ENCODE measurements at places on chromosomes 7 and 10.

DNA sequence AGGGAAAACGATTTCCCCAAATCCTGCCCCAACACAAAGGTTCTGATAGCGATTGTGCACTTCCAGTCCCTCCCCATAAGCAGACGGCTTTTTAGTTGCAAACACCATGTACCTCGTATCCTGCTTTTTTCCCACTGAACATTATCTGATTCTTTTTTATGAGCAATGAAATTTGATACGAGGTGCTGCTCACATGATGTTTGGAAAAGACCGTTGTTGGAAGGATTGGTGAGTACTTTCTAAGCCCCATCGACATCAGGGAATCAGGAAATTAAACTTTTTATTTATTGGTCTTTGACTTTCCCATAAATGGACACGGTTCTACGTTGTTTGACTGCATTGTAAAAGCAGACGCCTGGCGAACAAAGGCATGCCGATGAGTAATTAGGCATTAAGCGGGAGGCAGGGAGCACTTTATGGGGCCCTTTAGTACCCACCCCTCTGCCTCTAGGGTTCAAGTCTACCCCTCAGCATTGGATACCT is 49.4 kb downstream of the TEX36 start:
- DNase-seq: no peak

DNA sequence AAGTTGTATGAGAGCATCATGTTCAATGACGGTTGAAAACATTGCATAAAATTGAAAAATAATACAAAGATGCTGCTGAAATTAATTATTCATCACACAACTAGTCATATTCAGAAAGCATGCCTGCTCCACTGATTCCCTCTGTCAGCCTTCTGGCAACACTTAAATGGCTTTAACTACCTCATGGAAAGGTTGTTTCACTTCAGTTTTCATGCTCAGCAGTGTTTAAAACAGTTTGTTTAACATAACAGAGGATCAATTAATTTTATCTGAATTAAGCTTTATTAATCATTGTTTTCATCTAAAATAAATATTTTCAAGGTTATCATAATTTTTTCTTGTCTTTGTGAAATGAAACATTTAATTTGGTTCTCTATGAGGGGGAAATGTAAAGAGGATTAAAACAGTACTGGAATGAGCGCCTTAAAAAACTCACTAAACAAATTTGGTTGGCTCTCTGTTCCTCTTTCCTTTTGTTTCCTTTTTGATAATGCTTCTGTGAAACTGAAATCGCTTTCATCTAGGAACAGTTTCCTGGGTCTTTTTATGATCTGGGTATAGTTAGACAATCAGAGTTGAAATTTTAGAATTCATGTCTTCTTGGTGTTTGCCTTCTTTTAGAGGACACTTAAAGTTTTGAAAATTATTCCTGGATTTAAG is 427.4 kb downstream of the SH2D4B start:
- DNase-seq: no peak

GRCh38 chr7:72249106-72249505 is 163.0 kb downstream of the CALN1 start:
- no peak for DNase-seq

DNA sequence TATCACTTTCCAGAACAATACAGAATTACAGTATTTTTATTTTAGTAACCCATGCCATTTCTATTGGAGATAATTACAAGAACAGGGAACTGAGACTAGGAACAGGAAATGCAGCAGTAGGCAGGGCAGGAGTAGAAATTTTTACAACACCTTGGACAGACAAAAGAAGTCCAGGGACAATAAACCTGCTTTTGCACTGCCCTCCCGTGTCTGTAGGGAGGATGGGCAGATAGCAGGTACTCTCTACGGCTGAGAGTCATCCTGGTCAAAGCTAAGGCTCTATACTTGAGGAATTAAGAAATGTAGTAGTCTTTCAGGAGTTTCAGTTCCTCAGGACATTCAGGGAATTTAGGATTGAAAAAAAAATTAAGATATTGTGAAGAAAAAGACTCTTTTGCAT is 63.4 kb downstream of the VAX1 start:
- no peak for DNase-seq

DNA sequence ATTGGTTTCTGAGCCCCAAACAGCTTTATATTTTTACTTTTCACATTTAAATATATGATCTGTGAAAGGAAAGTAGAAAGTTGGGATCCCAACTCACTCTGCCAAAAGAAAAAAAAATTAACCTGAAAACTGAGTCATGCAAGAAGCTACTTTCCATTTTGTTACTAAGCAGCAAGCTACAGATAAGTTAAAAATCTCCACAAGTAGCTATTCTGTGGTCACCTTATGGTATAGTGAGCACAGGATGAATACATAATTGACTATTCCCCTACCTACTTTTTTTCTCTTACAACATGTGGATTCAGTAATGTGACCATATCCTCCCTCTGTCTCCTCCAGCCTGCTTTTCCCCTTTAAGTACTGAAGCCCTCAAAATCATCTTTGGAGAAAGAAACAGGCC is 30.3 kb upstream of the CREB3L2 start:
- no peak for DNase-seq

GRCh38 chr10:33791272-33791660 is 456.8 kb upstream of the NRP1 start:
- DNase-seq: no peak

DNA sequence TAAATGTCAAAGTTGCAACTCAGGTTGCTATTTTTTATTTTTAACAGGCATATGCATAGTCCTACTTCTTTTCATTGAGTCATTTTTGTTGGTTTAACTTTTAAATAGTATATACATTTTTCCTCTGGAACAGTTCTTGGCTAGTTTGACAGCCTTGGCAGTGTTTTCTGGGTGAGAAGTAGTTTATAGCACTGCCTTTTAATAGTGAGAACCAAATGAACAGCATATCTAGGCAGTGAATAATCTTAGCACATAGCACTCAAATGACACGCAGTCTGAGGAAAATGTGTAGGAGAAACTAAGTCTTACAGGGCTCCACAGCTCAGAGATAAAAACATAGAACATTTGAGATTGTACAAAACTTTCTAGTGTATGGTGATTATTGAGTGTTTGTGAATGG is 265.5 kb upstream of the POT1 start:
- no peak for DNase-seq

GRCh38 chr7:55657654-55658053 is 85.4 kb upstream of the VOPP1 start:
- DNase-seq: no peak

GRCh38 chr10:102150970-102151773 is 1.0 kb upstream of the NOLC1 start:
- DNase-seq: no peak

- DNase-seq: no peak
Measured at GRCh38 chr7:2525658-2526630, 6.4 kb downstream of the LFNG start.

DNA sequence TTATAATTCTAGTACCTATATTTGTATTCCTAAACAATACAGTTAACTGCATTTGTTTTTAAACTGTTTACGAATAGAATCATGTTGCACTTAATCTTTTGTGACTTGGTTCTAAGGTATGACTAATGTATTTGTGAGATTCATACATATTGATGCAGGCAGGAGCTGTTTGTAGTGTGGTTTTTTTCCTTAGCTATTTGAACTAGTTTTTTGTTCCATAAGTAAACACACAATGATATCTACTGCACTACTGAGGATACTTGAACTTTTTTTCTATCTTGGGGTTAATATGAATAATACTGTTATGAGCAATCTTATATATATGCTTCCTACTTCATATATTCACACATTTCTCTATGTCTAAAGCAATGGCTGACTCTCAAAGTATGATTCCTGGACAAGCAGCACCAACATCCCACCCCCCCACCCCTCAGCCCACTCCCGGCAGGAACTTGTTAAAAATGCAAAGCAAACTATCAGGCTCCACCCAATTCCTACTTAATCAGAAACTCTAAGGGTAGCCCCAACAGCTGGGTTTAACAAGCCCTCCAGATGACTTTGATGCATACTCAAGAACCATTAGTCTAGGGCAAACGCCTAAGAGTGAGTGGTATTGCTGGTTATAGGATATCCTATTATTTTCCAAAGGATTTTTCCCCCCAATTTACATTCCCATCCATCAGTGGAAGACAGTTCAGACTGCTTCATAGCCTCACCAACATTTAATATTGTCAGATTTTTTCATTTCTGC is 25.8 kb downstream of the BRAF start:
- no peak for DNase-seq

DNA sequence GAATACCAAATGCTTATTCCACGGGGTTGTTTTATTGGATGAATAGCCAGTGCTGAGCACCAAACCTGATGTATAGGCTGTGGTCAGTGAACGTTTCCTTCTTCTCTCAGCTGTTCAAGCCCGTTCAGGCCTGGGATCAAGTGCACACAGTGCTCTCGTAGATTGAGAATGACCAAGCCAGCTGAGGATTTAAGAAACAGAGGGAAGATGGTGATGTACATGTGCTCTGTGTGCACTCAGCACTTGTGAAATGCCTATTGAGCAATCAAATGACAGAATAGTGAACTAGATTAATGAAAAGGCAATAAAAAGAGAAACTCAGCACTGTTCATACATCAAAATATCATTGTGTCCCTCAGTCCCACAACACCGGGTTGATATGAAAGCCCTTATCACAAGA is 302.5 kb downstream of the BMPER start:
- no peak for DNase-seq

DNA sequence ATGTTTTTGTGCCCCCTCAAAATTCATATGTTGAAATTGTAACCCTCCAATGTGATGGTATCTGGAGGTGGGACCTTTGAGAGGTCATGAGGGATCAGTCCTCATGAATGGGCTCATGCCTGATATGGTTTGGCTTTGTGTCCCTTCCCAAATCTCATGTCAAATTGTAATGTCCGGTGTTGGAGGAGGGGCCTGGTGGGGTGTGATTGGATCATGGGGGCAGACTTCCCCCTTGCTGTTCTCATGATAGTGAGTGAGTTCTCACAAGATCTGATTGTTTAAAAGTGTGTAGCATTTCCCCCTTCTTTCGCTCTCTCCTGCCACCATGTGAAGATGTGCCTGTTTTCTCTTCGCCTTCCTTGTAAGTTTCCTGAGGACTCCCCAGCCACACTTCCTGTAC is 53.4 kb downstream of the TLL2 start:
- DNase-seq: no peak

- DNase-seq: no peak
Measured at GRCh38 chr10:124721330-124722045, 22.7 kb downstream of the FAM53B start.

GRCh38 chr7:110721395-110721794 is 369.5 kb upstream of the LRRN3 start:
- no peak for DNase-seq

DNA sequence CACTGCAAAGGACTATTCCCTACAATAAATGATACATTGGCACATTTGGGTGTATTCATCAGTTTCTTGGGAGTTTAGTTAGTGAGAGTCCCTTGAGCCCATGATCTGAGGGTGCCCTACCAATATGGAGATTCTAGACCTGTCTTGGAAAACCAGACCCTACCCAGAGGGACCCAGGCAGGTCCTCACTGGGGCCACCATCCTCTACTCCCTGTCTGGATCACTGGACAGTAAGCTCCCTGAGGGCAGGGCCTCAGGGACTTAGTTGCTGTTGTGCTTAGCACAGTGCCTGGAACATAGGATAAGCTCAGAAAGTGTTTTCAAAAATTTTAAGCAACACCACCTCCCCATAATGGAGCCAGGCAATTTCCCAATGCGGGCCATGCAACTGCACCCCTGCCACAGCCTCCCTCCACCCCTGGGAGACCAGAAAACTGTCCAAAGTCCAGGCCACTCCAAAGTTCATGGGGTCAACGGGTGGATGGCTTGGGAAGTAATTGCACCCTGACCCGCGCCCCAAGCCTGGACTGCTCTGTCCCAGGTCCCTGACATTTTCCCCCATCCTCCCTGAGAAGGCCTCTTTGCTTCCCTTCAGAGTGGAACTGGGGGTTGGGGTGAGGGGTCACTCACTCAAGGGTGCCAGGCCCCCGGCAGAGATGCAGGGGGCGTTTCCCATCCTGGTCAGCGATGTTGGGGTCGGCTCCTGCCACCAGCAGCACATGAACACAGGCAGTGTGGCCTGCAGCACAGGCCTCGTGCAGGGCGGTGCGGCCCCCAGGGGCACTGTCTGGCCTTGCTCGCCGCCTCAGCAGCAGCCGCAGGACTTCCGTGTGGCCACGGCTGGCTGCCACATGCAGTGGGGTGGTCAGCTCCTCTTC is 1.0 kb downstream of the ASB10 start:
- DNase-seq: no peak

DNA sequence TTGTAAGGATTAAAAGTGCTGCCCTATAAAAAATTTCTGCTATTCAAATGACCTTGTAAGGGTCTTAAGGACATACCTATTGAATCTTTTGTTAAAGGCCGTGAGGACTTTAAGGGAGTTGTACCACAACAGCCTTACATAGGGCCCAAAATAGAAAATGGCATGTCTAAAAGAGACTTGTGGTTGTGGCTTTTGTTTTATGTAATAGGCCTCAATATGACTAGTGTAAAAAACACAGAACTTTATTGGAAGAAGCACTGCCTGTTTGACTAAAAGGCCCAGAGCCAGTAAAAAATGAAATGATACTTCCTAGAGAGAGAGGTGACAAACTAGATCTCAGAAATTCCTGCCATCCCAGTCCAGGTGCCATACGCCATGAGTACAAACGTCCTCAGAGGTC is 286.6 kb downstream of the SEMA3D start:
- no peak for DNase-seq

DNA sequence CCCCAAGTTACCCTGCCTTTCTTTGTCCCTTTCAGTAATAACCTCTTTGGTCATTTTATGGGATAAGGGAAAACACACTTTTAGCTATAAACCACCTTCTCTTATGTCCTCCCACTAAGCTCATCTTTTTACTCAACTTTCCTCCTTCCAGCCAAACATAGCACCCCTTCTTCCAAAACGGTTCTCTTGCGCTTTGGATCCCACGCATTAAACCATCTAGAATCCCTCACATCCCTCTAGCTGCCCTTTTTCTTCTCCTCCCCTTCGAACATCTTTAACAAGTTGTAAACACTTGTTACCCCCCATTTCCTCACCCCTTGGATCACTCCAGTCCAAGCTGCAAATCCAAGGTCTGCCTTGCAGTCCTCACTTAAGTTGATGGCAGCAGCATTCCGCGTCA is 13.4 kb downstream of the WAPL start:
- DNase-seq: no peak

- DNase-seq: no peak
Measured at GRCh38 chr7:93185303-93186027, 37.3 kb upstream of the SAMD9L start.

- no peak for DNase-seq
Measured at GRCh38 chr10:35012781-35013180, 77.4 kb downstream of the CUL2 start.

DNA sequence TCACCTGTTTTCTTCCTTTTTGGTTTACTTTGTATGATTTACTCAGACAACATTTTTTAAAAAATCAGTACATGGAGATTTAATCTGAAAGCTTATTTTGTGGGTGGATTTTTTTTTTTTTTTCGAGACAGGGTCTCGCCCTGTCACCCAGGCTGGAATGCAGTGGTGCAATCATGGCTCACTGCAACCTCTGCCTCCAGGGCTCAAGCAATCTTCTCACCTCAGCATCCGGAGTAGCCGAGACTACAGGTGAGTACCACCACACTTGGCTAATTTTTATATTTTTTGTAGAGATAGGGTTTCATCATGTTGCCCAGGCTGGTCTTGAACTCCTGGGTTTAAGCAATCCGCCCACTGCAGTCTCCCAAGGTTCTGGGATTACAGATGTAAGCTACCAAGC is 2.5 kb downstream of the GSTO1 start:
- no peak for DNase-seq

- no peak for DNase-seq
Measured at GRCh38 chr7:1662101-1662500, 8.0 kb upstream of the ELFN1 start.

GRCh38 chr10:35778306-35778705 is 136.2 kb upstream of the FZD8 start:
- no peak for DNase-seq
